GM23248 (cell line): ENCODE measurements at places on chromosomes 1 and 21. TPM values are rescaled to one million over a fixed set of nuclear protein-coding genes. Genes with fewer than 3 reads are reported as not detected.
A peak's percentile ranks its signal among the peaks of the same experiment; 100 is the strongest.

DNA sequence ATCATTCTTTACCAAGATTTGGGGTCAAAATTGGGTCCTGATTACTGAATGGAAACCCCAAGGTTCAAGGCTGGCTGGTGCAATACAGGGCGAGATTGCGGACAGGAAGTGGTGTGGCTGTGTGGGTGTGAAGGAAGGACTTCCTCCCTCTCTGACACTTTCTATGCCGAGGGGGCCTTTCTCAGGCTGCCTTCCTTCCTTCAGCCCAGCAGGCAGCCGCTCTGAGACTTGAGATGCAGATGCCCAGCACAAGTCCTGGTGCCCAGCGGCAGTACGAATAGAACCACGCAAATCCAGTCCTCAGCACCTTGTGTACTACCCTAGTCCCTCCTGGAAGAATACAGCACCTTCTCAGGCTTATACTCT lies 16.3 kb downstream of the BATF3 start:
- no peak for DNase-seq

DNA sequence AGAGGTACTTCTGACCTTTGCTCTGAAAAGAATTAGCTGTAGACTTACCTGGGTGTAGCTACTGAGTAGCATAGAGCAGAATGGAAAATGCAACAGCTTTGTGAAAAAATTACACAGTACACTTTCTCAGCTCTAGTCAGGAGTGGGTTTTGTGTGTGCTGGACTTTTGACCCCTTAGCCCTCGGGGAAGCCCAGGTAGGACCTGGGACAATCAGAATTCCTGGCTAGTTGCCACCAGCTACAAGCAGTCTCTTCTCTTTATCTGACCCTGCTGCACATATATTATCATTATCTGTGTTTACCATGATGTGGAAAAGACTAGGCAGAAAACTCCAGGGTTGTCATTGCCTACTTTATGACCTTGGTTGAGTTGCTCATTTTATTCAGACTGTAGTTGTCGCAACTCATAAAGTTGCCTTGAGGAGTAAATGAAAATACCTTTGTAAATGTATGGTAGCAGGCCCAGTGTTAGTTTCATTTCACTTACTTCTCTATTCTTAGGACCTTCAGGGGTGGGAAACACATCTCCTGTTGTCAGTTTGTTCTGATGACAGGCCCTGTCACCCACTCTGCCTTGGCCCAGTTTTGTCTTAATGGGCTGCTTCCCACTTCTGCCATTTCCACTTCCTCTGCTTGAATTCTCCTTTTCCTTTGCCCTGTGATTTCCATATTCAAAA lies 5.4 kb downstream of the NEK7 start:
- no peak for DNase-seq

Gene INKA2
- 1.2 and 1.3 TPM in 2 replicates for polyA plus RNA-seq

Gene CTXND2
- polyA plus RNA-seq = not detected in 2 replicates

DNA sequence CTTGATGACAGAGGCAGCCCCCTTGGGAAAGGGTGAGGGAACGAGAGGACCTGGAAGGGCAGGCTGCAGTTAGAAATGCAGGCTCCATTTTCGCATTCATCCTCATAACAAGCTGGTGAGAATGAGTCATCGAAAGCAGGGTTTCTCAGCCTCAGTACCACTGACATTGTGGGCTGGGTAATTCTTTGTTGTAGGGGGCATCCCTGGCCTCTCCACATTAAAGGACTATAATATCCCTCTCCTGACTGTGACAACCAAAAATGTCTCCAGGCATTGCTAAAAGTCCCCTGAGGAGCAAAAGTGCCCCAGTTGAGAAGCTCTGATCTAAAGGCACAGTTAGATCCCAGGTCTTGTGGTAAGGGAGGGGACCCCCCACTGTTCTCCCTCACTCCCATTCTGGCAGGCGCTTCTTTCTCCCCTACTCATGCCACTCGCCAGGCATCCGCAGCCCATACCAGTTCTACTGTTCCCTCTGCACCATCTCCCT lies 20.4 kb downstream of the KCNN3 start:
- DNase-seq = no peak

- DNase-seq = no peak
Measured at GRCh38 chr1:17903386-17903785, 148.3 kb downstream of the ACTL8 start.

- DNase-seq = no peak
Measured at GRCh38 chr1:41366455-41367287, 5.4 kb downstream of the FOXO6 start.

DNA sequence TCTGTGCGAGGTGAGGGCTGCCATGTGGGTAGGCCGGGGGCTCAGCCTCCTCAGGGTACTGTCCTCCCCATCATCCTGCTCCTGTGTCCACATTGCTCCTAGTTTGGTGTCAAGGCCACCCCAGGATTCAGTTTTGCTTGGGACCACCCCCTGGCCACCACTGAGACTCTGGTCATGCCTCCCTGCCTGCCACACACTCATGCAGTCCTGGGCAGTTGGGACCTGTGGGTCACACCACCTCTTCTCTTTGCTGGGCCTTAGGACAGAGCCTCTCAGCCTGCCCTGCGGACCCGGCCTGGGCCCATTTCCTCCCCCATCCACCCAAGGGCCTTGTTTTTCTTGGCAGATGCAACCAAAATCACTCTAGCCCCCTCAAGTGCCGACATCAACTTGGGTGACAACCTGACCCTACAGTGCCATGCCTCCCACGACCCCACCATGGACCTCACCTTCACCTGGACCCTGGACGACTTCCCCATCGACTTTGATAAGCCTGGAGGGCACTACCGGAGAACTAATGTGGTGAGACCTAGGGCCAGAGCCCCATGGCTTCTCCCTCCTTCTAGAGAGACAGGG lies 19.4 kb downstream of the TMEM81 start:
- DNase-seq = no peak

Gene ABCG1
- polyA plus RNA-seq = 0.08 TPM in 1 of 2 replicates, not detected in the other

GRCh38 chr1:53658489-53659230 lies 80.3 kb downstream of the GLIS1 start:
- DNase-seq = no peak

DNA sequence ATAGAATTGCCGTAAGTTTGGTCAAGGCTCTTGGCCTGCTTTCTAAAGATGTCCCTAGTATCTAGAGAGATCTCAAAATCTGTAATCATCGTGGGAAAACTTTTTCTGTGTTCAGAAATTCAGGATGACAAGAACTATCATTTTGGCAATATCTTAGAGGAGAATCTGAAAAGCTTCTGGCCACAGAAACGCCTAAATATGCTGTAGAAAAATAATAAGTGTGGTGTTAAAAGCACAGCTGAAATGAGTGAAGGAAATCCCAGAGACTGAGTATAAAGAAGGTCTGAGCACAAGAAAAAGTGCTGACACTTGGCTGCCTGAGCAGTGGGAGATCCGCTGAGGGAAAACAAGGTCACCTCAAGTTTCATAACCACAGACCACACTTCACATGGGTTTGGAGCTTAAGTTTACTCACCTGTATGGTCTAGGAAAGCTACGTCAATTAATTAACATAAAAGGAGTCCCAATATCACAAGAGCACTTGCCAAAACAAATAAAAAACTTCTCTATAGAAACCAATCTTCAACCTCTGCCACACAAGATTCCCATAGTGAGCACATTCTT lies 235.2 kb upstream of the IRF2BP2 start:
- no peak for DNase-seq

GRCh38 chr1:48261881-48262400 lies 39.4 kb downstream of the SLC5A9 start:
- DNase-seq = no peak

GRCh38 chr1:212749821-212750535 lies 41.6 kb downstream of the NSL1 start:
- DNase-seq = peak; percentile 87

DNA sequence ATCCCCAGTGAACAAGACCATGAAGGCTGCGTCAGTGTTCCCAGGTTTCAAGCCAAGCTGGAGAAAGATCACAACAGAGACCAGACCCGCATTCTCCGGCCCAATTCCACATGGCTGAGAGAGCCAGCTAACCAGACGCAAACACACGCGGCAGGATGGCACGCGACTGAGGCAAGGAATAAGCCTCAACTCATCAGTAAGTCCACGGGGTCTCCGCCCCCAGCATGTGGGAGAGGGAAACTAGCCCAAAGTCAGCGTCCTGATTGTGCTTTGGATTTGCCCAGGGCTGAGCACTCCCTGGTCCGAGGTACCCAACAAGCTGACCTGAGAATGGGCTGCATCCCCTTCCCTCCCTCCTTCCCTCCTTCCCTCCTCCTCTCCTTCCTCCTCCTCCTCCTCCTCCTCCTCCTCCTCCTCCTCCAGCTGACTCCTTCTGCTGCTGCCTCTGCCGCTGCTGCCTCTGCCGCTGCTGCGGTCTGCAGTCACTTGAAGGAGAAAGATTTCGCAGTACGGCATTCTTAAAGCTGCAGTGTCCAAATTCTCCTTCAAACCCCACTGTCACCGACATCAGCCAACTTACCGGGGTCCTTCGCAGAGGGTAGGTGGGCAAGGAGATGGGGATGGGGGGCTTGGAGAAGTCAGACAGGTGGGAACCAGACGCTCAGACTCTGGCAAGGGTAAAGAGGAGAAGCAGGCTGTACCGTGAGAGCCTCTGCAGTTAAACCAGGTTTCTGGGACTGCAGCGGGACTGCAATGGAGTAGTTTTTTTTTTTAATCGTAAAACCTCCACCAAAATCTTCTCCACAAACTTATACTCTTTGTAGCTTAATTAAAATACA lies 33.0 kb upstream of the H6PD start:
- peak; percentile 92 for DNase-seq

- peak; percentile 71 for DNase-seq
Measured at GRCh38 chr1:47192458-47193384, 2.9 kb upstream of the PDZK1IP1 start.

DNA sequence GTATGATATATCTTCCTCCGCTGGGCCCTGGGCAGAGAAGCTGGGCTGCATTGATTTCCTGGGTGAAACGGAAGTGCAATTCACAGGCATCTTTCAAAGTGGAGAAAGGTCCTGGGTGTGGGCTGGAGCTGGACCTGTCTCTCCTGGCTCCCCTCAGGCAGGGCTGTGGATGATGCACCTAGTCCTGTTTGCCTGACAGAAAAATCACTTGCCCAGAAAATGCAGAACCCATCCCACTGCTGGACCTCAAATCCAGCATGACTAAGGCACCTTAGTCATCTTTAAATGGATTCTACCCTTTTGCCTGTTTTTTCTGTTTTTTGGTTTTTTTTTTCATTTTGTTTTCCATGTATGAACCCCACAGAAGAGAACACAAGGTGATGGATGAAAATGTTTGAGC lies 49.7 kb downstream of the MYSM1 start:
- DNase-seq = peak; percentile 52

DNA sequence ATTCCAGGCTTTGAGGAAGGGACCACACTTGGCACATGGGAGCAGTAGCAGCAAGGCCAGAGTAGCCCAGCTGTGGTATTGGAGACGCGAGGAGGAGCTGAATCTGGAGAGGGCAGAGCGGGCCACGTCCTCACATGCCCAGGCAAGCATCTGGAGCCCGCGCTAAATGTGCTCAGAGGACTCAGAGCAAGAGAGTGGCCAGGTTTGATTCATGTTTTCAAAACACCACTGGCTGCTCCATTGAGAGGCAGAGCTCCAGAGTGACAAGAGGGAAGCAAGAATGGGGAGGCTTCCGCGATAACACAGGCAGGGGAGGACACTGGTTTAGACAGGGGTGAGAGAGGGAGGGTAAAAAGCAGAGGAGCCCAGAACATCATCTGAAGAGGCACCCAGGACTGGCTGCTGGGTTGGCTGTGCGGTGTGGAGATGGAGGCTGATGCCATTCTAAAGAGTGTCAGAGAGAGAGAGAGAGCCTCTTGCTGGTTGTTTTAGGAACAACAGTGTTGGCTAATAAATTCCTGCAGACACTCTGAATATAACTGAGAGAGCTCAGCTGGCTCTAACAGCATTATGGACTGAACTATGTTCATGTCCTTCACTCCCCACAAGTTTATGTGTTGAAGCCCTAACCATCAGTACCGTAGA lies 32.3 kb downstream of the RCAN1 start:
- DNase-seq = peak; percentile 85

Gene ERICH3
- not detected in 2 replicates for polyA plus RNA-seq

DNA sequence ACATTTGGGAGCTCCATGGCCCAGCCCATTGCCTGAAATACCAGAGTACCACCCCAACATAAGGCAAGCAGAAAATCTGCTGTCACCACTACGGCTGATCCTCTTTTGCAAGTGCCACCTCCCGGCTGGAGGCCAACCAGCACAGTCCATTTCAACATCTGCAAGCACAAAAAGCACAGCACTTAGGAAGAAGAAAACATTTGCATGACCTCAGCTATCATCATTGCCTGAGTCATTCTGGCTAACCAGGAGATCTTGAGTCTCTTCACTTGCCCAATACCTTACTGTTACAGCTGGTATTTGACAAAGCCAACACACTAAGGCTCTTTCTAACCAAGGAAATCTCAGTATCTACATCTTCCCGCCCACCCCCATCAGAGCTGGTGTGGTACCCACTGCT lies 55.9 kb downstream of the NEK7 start:
- peak; percentile 91 for DNase-seq

Gene FNBP1L
- 16.9 and 19.1 TPM in 2 replicates for polyA plus RNA-seq

DNA sequence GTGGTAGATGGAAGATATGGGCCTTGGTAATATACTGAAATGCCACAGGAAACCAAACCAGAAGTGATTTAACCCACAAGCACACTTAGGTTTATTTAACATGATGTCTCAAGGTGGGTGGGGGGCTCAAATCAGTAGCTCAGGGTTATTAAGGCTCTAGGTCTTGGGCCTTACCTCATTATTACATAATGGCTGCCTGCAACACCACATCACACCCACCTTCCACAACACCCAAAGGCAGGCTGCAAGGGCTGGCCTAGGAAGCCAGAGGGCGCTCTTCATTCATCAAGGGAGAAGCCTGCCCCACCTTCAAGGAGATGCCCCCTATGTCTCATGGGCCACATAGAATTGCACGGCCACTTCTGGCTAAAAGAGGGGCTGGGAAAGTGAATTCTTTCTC lies 6.0 kb downstream of the TFF1 start:
- no peak for DNase-seq

DNA sequence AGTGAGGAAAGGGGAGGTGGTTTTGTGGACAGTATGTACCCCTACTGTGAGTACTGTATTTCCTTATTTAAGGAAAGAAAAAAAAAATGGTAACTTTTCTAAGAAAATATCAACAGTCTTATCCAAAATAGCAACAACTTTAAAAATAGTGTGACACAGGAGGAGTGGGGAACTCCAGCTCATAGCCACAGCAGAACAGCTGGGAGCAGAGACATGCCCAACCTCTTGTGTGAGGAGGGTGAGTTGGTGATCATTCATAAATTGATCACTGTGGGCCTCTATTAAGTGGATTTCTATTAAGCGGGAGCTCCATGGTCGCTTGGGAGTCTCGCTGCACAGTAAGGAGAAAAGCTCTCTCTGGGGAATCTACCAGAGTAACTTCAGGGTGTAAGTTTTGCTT lies 158.8 kb upstream of the DUSP10 start:
- DNase-seq = no peak

GRCh38 chr1:44296806-44297205 lies 58.3 kb downstream of the ERI3 start:
- no peak for DNase-seq
